ENCODE measurements at places on chromosomes 6 and 20. TPM values are rescaled to one million over a fixed set of nuclear protein-coding genes. Genes with fewer than 3 reads are reported as not detected.
A peak's percentile ranks its signal among the peaks of the same experiment; 100 is the strongest.

HLA-G gene
- not detected for total RNA-seq

EPPIN gene
- not detected for total RNA-seq

- no peak for DNase-seq
Observed at GRCh38 chr20:22821796-22822195, 213.3 kb upstream of the SSTR4 start.

DNA sequence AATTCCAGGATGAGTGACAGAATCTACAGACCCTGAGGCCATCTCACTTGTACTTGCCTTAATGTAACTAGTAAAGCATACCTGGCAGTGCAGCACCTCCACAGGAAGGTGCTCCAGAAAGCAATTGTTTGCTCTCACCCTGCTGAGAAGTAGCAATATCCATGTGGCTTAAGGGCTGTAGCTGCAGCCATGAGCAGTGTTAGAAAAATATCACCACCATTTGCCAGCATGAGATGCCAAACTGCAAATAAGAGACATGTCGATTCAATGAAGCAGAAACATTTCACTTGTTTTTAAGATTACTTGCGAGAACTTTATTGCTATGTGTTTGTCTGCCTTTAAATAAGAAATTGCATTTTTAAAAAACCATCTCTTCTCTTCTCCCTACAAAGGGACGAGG is 151.5 kb downstream of the PRL start:
- DNase-seq = no peak

DNA sequence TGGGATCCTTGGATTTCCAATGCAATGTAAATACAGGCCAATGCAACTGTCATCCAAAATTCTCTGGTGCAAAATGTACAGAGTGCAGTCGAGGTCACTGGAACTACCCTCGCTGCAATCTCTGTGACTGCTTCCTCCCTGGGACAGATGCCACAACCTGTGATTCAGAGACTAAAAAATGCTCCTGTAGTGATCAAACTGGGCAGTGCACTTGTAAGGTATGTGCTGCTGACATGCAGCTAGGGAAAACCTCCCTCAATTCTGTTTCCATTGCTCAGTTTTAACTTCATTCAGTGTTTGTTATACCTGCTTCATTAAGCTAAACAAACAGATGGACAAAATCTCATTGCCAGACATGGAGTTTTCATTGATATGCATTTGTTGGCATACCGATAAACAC is 397.1 kb downstream of the ARHGAP18 start:
- DNase-seq = no peak

- no peak for DNase-seq
Observed at GRCh38 chr6:15184441-15184861, 61.4 kb upstream of the JARID2 start.

SIM1 gene
- total RNA-seq = not detected

RAB23 gene
- total RNA-seq = 10.7 TPM

TFAP2C gene
- 0.56 TPM for total RNA-seq

NUS1 gene
- 15.8 TPM for total RNA-seq

GRCh38 chr6:92593201-92593600 is 826.2 kb downstream of the EPHA7 start:
- no peak for DNase-seq

GRCh38 chr20:63047946-63048345 is 41.2 kb upstream of the BHLHE23 start:
- no peak for DNase-seq

CFAP206 gene
- 0.42 TPM for total RNA-seq

DNA sequence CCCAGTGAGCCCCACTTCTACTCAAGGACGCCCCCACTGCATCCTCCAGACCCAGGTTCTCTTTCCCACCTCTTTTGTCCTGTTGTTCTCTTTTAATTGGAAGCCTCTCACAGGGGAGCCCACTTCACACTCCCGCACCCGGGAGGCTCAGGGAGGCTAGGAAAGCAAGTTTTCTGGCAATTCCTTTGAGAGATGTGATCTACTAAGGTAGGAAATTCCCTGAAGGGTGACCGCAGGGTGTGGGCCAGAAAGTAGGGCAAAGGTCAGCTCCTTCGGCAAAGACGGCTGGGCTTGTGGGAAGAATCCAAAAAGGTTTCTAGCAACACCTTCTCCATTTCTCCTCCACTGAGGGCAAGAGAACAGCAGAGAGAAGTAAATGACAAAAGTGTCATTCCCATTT is 98.1 kb upstream of the PTPN1 start:
- no peak for DNase-seq

ADNP gene
- total RNA-seq = 31.8 TPM

DNA sequence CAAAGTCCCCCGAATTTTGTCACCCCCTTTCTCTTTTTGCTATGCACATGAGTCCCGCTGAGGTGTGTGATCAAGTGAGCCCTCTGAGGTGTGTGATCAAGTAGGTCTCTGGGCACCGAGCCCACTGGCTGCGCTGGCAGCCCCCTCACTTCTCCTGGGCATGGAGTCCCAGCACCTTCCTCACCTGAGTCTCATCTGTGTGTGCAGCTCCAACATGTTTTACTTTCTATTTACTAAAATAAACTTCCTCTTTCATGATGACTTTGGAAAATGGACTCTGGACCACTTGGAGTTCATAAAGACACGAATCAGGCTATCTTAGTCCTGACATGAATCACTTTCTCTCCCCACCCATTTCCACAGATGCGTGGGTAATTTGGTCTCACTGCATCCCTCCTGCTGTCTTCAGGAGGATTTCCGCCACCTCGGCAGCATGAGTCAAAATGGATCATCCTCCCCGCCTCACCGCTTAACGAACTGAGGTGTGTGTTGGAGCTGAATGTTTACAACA is 39.8 kb downstream of the PRDM1 start:
- no peak for DNase-seq

- no peak for DNase-seq
Observed at GRCh38 chr6:38591439-38591838, 48.3 kb downstream of the BTBD9 start.

GRCh38 chr6:21348504-21349195 is 244.9 kb upstream of the SOX4 start:
- peak; percentile 47 for DNase-seq

GRCh38 chr6:104563306-104563705 is 296.4 kb downstream of the HACE1 start:
- no peak for DNase-seq

GRCh38 chr20:47464380-47465101 is 37.1 kb upstream of the NCOA3 start:
- DNase-seq = peak; percentile 64

BTNL2 gene
- total RNA-seq = not detected

DNA sequence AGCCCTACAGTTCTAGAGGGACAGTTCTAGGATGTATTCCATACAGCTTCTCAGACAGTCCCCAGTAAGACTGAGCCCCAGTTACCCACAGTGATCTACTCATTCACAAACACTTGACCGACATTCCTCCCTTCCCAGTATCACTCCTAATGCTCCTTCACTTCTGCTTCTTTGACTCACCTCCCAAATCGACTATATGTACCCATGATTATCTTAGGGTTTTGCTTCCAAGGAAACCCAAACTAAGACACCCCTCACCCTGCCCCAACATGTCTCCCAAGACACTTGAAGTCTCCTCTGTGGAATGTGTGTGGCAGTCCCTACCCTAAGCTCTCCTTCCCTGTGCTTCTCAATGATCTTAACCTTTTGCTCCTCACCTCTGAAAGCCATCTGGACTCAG is 23.6 kb upstream of the TGM6 start:
- DNase-seq = no peak

DNA sequence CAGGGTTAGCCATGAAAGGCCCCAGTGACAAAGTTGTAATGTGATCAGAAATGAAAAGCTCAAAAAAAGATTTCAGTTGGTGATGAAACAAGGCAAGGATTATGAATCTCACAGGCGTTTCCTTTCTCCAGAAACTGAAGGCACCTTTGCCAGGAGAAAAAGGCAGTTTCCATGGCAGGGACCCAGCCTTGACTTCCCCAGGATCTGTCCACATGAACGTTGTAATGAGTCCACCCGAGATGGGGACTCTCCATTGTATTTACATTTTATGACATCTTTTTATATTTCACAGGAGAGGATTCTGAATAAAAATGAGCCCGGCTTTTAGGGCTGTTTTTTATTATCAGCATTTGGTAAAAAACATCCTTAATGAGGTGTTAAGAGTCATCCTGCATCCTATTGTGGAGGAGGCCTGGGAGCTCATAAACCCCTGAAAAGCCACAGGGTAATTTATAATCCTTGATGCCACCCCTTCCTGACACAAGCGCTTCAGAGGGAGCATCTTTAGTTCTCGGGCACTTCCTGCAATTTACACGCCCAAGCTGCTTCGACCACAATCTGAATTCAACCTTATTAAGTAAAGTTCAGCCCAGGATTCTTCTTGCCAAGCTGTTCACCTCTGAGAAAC is 74.1 kb upstream of the SALL4 start:
- DNase-seq = no peak

CD24 gene
- 0.80 TPM for total RNA-seq

GRCh38 chr20:45109634-45110033 is 5.3 kb downstream of the WFDC5 start:
- DNase-seq = no peak

PDYN gene
- not detected for total RNA-seq

DNA sequence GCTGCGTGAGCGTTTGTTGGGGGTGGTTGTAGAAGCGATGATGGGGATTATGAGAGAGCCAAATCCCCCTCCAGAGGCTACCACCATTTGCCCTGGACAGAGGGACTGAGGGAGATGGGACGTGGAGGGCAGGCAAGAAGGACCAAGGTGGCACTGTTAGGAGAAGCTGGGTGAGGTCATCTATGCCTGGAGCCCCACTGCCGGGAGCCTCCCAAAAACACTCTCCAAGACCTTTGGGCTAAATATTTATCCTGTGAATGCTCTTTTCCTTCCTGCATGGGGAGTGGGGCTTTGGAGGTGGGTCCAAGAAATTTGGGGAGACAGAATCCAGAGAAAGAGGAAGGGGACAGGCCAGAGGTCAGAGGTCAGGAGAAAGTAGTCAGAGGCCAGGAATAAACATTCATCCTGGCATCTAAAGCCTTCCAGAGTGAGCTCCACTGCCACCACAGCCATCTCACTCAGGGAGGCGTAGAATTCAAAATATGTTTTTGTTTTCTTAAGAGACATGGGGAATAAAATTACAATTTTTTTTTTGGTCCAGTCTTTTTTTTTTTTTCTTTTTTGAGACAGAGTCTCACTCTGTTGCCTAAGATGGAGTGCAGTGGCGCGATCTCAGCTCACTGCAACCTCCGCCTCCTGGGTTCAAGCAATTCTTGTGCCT is 17.8 kb upstream of the PTGIS start:
- DNase-seq = no peak

DNA sequence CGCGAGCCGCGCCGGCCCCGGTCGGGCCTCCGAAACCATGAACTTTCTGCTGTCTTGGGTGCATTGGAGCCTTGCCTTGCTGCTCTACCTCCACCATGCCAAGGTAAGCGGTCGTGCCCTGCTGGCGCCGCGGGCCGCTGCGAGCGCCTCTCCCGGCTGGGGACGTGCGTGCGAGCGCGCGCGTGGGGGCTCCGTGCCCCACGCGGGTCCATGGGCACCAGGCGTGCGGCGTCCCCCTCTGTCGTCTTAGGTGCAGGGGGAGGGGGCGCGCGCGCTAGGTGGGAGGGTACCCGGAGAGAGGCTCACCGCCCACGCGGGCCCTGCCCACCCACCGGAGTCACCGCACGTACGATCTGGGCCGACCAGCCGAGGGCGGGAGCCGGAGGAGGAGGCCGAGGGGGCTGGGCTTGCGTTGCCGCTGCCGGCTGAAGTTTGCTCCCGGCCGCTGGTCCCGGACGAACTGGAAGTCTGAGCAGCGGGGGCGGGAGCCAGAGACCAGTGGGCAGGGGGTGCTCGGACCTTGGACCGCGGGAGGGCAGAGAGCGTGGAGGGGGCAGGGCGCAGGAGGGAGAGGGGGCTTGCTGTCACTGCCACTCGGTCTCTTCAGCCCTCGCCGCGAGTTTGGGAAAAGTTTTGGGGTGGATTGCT is 1.3 kb downstream of the VEGFA start:
- DNase-seq = peak; percentile 79

DNA sequence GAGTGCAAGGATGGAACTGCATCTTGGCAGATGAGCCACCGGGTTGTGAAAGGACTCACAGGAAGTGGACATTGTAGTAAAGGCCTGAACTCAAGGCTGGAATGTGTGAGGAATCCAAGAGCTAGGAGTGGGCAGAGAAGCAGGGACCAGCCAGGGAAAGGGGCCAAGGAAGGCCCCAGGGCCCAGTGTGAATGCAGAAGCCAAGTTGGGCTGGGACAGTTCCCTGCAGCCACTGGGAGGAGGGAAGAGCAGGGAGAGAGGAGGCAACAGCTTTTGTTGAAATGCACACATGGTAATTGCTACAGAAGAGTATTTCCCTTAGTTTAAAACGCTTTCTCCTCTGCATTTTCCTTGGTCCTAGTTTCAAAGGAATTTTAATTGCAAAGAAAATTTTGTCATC is 34.6 kb downstream of the CDH22 start:
- no peak for DNase-seq

DDO gene
- 12.9 TPM for total RNA-seq

LPA gene
- not detected for total RNA-seq

ERVFRD-1 gene
- not detected for total RNA-seq
